ENCODE measurements at places on chromosomes 6 and 20. TPM values are rescaled to one million over a fixed set of nuclear protein-coding genes. Genes with fewer than 3 reads are reported as not detected.

Gene MLN
- not detected for total RNA-seq

Gene CST5
- not detected for total RNA-seq

Gene GLP1R
- 6.5 TPM for total RNA-seq

Gene ZNF831
- total RNA-seq = 0.08 TPM

Gene MYMX
- 0.56 TPM for total RNA-seq

Measured in Right ventricle myocardium superior (tissue), 1 donor.